Fibroblast of villous mesenchyme (primary cell): ENCODE measurements at places on chromosomes 4 and X.

- DNase-seq = no peak
These were observed 245.2 kb downstream of the SPATA18 start for GRCh38 chr4:52296341-52296740.

DNA sequence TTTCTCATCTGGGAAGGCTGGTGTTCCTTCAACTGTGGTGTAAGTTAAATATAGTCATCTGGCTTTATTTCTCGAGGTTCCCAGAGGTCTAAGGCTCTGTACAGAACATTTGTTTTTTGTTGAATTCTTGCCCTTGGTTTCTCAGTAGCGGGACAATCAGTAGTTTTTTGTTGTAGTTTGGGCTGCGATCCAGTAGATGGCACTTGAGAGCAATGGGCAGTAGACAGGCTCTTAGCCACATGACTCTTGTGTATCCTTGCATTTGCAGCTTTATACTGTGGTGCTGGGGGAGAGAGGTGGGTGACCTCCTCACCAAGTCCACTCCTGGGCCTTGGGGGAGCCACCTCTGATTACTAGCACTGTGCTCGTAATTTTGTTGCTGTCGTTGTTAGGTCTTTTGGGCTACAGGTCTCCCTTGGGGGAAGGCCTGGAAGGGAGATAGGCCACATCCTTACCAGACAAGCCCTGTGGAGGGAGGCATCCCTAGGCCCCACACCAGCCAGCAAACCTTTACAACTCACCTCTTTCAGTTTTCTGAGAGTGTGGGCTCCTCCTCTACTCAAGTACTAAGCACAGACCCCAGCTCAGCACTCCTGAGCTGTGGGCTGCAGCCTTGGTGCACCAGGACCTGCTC is 8.1 kb downstream of the ETDB start:
- peak; percentile 31 for DNase-seq

DNA sequence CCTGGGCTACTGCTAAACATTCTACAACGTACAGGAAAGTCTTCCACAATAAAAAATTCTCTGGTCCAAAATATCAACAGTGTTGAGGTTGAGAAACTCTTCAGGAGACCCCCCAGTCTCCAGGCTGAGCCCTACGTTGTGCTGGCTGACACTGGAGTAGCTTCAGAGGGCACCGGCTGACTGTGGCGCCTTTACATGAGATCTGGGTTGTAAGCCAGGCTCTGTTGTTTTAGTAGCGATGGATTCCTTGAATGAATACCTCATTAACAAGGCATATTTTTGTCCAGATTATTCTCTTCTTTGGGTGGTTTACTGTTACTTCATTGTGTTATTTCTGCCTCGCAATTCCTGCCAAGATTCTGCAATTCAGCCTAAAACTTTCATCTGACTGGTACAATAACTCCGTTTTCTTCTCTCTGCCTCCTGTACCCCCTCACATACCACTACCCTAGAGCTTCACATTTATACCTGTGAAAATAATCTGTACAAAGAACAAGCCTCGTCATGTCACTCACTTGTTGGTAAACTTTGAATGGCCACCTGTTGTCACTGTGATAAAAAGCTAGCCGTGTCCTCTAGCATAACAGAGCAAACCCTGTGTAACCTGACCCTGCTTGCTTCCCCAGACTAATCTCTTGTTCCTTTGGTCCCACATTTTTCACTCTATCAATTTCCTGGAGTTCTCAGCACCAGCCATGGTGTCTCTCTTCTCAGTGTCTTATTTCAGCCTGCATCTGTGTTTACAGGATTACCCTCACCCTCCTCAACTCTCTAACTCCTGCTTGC is 1476.1 kb upstream of the TENM3 start:
- no peak for DNase-seq

GRCh38 chr4:106851726-106852125 is 184.4 kb downstream of the DKK2 start:
- peak; percentile 53 for DNase-seq

DNA sequence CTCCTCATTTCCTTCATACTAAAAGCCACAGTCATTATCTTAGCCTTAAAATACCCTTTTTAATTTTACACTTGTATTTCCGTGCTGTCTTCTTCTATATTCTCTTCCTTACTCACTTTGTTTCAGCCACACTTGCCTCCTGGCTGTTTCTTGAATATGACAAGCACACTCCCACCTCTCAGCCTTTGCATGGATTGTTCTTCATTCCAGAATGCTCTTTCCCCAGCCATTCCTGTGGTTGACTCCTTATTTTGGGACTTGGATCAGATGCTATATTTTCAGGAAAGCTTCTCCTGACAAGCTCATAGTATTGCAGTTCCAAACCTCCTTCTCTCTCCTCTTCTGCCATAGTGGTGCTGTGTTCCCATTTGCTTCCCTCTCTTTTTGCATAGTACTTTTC is 291.3 kb downstream of the PDHA2 start:
- DNase-seq = no peak

GRCh38 chr4:7422151-7422897 is 12.4 kb downstream of the PSAPL1 start:
- DNase-seq = no peak

DNA sequence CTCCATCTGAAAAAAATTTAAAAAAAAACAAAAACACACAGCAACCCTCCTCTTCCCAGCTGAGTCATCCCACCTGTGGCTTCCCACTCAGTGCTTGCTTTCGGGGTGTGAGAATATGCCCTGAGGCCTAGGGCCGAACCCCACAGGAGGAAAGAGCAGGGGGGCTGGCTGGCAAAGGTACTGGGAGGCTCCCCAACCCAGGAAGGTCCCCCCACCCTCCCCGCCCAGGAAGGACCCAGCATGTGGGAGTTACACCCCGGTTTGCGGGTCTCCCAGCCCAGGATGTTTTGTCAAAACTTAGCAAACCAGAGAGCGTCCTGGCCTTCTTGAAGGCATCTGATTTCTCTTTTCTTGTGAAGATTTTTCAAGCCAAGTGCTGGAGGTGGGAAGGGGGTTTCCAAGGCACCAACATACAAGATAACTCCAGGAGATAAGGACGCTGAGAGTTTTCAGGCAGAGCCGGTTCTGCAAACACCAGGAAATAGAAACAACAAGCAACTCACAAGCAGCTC is 25.7 kb upstream of the CSF2RA start:
- DNase-seq = no peak

DNA sequence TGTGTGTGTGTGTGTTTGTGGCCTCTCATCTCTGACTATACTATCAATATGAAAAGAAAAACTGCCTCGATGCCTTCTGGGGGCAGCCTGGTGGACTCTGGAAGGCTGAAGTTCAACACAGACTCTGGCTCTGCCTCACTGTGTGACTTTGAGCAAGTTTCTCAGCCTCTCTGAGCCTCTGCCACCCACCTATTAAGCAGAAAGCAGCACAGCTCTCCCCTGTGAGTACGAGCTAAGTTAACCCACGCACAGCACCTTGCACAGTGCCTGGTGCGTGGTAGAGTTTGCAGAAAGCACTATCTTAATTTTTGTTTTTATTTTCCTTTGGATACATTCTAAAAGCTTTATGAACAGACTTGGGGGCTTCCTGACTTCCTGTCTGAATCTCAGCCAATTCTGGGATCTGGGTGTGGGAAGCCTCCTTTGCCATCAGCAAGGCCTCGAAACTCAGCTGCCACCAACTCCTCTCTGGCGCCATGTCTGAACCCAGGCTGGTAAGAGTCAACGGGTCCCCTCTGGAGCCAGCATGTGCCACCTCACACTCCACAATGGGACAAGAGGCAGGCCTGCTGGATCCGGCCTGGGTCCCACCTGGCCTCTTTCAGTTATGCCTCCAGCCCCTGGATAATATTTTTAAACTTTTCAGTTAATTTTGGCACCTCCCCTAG is 57.3 kb downstream of the JAKMIP1 start:
- DNase-seq = no peak

GRCh38 chrX:154517101-154517781 is 1.2 kb upstream of the FAM3A start:
- DNase-seq = peak; percentile 55

DNA sequence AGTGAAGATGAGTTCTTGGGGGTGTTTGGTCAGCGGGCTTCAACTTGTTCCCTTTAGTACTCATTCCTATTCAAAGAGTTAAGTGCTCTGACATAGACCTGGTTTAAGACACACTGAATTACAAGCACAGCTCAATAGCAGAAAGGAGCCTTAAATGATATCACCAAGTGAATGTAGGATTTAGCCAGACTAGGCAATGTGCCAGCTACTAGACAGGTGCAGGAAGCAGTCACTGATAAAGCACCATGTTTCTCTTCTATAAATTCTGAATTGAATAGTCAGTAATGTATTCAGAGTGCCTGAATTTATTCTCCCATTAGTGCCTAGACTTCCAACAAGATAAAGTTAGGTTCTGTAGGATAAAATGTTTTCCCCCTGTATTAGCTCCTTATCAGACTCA is 63.6 kb downstream of the ASB9 start:
- DNase-seq = no peak

- DNase-seq = peak; percentile 18
These were observed 671.7 kb upstream of the NR3C2 start for GRCh38 chr4:149113804-149114430.

GRCh38 chr4:93748373-93749291 is 79.9 kb upstream of the ATOH1 start:
- no peak for DNase-seq

GRCh38 chr4:26871611-26872010 is 11.0 kb downstream of the STIM2 start:
- no peak for DNase-seq

GRCh38 chr4:88779431-88779830 is 81.8 kb upstream of the NAP1L5 start:
- no peak for DNase-seq

DNA sequence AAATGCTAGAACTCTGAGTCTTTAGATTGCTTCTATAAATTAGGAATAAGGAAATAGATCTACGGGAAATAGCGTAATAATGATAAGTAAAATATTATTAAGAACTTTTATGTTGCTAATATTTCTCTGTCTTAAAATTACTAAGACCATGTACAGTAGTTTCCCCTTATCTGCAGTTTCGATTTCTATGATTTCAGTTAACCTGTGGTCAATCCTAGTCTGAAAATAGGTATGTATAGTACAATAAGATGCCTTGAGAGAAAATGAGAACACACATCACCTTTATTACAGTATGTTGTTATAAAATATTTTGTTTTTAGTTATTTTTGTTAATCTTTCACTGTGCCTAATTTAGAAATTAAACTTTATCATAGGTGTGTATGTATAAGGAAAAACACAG is 92.6 kb downstream of the CCSER1 start:
- DNase-seq = no peak

GRCh38 chrX:115268421-115268820 is 21.1 kb upstream of the LUZP4 start:
- DNase-seq = peak; percentile 25

DNA sequence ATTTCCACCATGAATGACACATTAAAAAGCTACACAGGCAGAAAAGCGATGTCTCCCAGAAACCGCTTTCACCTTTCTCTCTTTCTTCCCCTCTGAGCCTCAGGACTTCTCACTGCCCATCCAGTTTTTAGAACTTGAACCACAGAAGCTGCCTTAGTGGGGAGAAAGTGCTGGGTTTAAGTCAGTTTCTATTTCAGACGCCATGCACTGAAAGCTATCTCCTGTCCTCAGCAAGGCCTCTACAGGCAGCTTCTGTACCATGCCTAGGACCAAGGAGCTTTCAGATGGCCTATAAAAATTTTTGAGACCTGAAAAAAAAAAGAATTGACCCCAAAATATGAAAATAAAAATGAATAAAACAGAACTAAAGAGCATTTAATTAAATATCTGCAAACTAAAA is 34.5 kb downstream of the RAB33B start:
- DNase-seq = no peak

- no peak for DNase-seq
These were observed 182.7 kb upstream of the FAT4 start for GRCh38 chr4:125131891-125132680.

DNA sequence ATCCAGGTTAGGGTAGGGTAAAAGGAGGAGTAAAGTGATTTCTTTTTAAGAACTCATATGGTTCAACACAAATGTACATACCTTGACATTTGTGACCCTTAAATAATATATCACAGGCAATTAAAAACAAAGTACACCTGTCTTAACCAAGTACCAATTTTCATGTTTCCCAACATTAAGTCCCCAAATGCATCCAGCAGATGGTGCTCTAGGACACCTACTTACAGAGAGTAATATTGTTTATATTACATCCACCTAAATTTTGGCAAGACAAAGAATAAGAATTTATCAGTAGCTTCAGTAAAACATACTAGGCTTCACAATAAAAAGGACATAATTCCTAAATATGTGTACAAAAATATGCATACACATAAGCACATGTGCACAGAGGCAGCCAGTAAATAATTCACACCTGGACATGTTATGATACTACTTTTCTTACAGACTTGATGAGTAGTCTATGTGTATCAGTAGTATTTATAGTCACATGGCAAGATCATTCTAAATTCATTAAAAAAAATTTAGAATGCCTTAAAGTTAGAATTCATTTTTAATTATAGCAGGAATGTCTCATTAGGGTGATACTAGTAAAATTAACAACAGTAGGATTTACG is 219.7 kb downstream of the DCLK2 start:
- DNase-seq = peak; percentile 78

- DNase-seq = no peak
These were observed 122.2 kb downstream of the GBA3 start for GRCh38 chr4:22814906-22815305.

DNA sequence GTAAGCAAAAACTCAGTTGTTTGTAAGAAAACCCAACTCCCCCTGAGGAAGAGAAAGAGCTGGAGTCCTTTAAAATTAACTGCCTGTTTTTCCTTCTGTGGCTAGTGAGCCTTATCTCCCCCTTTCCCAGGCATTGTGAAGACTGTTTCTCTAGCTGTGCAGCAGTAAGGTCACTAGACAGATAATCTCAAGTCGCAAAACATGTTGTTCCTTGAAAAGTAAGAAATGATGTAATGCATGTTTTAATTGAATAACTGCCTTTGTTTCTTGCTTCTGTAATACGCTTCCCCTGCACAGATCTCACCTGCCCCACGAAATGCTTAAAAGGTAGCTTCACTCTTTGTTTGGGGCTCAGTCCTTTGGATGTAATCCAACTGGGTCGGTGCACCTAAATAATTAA is 5.8 kb upstream of the GAGE12J start:
- no peak for DNase-seq

DNA sequence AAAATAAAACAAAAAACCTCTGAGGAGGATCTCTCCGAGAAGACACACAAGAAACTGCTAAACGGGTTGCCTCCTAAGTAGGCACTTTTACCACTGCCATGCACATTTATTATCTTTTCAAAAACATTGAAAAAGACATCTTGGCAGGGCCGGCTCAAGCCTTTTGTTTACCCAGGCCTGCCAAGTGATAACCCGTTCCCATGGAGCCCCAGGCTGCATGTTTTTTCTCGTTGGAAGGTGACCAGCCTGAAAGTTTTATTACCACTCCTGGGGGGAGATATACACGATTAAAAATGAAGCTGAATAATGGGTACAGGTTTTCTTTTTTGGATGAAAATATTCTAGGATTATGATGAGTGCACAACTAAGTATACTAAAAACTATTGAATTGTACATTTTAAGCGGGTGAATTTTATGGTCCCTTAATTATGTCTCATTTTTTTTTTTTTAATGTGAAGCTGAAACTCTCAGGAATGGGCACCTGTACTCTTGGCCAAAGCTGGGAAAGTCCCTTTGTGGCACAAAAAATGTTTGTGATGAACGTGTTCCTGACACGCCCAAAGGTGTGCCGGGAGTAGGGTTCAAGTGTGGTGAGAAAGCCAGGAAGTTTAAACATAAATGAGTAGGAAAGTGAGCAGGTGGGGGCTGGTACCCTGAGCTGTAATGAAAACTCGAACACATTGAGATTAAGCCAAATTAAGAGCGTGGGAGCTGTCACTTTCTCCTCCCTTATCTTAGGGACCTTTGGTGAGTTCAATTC is 1.5 kb upstream of the MAP7D2 start:
- no peak for DNase-seq
